ENCODE measurements at places on chromosomes 16 and 17.

- peak; percentile 87 for DNase-seq
Observed at GRCh38 chr16:88505405-88506082, 52.5 kb downstream of the ZFPM1 start.

DNA sequence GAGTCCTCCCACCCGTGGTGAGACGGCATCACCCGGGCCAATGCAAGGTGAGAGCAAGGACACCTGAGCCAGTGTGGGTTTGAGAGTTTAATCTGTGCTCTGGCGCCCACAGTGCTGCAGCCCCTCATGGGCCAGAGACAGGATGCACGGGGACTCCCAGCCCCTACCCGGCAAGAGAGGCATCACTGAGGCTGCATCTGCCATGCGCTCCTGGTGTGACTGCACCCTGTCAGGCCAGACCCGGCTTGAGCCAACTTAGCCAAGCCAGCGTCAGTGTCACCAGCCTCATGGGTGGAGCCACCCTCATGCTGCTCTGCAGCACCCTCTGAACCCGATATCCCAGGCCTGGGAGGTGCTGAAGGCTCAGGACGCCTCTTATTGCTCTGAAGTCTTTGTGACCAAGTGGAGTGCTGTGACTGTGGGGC, 1.3 kb upstream of the BRICD5 start:
- no peak for DNase-seq

- DNase-seq = no peak
Observed at GRCh38 chr17:72033334-72033733, 87.5 kb upstream of the SOX9 start.

DNA sequence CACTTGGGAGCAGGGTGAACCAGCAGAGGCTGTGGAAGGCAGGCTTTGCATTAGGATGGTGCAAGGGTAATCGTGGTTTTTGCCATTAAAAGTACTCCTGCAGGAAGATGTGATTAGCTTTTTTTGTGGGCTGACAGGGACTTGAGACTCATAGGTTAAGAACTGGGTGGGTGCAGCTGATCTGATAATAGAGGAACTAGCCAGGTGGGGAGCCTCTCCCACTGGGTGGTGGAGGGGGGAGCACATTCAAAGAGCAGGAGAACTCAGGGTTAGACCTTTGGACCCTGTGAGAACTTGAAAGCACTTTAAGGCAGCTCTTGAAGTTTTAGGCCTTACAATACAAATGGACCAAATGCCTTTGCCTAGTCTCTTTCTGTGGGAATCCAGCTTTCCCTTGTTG, 32.4 kb downstream of the CCL4 start:
- no peak for DNase-seq

DNA sequence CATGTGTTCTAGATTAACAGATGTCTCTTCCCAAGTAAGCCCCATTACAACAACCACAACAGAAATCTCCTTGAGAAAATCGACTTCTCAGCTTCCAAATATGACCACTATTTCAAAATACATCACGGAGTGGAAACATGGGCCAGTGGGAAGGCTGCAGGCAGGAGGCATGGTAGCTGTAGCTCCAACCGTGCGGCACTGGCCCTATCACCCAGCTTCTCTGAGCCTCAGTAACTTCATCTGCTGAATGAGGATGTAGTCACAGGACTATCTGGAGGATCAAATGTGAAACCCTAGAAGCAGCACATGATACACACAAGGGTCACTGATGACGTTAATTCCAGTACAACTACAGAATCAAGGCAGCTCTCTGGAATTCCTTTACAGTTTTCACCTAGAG, 112.2 kb downstream of the VPS53 start:
- no peak for DNase-seq

DNA sequence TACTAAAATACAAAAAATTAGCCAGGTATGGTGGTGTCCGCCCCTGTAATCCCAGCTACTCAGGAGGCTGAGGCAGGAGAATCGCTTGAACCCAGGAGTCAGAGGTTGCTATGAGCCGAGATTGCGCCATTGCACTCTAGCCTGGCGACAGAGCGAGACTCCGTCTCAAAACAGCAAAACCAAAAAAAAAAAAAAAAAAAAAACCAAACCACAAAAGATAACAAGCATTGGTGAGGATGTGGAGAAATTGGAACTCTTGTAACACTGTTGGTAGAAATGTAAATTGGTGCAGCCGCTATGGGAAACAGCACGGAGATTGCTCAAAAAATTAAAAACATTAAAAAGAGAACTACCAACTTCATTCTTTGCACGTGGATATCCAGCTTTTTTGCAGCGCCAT, 119.4 kb downstream of the OR1D5 start:
- no peak for DNase-seq

- no peak for DNase-seq
Observed at GRCh38 chr17:34709158-34709754, 129.9 kb downstream of the TMEM132E start.

DNA sequence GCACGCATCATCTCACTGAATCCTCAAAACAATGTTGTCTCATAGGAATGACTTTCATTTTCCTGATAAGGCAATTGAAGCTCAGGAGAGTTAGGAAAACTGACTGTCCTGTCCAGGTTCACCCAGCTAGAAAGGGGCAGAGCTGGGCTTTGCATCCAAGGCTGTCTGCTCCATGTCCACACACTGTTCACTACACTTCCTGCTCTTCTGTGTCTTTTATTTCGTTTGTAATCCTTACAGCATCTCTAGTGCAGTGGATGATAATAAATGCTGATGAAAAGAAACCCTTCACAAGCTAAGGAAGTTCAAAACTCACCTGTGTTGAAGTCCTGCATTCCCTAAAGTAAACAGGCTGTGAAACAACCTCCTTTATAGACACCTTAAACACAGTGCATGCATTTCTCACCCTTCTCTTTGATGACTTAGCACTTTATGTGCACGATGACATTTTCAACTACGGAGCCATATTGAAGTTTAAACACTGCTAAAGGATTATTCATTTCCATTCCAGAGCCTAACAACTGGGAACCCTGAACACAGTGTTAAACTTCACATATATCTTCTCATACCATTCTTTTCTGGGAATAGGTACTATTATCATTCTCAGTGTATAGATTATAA, 31.0 kb upstream of the GPR139 start:
- no peak for DNase-seq

- DNase-seq = no peak
Observed at GRCh38 chr17:49815761-49816281, 27.3 kb downstream of the KAT7 start.

DNA sequence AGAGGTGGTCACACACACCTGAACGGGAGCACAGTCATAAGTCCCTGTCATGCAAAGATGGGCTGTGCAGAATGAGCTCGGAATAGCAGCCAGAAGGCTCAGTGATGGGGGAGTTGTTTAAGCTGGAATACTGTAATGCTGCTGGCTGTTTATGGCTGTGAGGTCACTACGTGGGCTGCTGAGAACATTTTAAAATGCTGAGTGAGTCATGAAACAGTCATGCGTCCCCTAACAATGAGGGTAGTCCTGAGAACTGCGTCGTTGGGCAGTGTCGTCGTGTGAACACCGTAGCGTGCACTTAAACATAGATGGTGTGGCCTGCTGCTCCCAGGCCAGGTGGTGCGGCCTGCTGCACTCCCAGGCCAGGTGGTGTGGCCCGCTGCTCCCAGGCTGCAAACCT, 39.7 kb downstream of the TBCD start:
- DNase-seq = no peak

DNA sequence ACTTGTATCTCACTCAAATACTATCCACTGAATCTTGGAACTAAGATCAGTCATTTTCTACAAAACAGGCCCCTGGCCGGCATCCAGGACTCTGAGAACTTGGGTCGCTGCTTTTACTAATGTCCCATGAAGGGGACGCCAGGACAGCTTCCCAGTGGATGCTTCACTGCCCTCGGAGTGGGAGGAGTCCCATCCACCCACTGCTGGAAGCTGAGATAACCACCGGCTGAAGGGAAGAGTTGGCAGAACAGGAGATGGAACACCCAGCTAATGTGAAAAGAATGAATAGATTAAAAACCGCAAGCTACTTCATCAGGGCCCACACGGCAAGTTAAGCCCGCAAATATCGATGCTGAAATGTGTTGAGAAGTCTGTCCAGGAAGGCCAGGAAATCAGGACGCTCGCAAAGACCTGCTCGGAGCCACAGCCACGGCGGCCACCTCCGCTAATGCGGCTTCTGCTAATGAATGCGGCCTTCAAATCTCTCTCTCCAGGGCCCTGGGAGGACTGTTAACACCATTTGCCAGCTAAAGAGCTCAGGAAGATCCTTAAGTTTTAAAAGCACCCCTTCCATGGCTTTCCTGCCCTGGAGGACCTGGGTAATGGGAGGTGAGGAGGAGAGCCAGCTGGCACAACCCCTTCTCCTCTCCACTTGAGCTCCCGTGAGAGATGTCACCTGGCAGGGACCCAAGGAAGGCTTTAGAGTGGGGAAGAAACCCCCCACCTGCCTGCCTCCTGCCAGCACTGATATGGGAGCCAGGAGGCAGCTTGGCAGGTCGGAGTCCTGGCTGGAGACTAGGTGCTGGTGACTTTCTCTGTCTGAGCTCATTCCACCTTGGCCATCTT, 226.6 kb upstream of the RPL38 start:
- no peak for DNase-seq

GRCh38 chr16:79642652-79643051, 42.1 kb upstream of the MAF start:
- no peak for DNase-seq

- peak; percentile 49 for DNase-seq
Observed at GRCh38 chr17:42315402-42316156, 27.3 kb downstream of the STAT5A start.

GRCh38 chr17:57941384-57942370, 13.5 kb downstream of the CUEDC1 start:
- DNase-seq = no peak

DNA sequence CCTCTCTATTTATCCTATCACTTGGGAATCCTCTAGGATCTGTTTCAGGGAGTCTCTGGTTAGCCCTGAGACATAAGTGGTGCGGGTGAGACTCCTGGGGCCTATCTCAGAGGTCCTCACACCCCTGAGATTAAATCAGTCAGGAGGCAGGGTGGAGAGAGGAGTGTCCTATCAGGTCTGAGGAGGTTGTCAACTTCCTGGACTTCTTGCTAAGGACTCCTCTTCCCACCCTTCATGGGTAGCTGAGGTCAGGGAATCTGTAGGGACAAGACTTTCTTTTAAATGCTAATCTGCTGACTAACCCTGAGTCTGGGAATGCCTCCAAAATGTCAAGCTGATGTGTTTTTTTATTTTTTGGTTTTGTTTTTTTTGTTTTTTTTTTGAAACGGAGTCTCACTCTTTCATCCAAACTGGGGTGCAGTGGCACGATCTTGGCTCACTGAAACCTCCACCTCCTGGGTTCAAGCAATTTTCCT, 6.6 kb upstream of the ARMC5 start:
- no peak for DNase-seq

DNA sequence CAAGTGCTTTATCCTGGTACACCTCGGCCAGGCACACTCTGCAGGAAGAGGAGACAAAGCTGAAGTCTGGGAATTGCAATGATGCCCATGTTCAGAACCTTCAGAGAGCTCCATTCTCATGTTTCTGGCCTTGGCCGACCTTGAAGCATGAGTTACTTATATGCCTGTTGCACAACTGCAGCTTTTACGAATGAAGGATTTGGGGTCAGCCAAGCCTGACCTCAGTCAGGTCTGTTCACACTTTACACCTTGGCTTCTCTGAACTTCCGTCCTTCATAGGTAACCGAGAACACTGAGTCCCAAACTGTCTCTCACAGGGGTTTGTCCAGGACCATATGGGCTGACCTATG, 66.7 kb downstream of the GTF3C1 start:
- no peak for DNase-seq

DNA sequence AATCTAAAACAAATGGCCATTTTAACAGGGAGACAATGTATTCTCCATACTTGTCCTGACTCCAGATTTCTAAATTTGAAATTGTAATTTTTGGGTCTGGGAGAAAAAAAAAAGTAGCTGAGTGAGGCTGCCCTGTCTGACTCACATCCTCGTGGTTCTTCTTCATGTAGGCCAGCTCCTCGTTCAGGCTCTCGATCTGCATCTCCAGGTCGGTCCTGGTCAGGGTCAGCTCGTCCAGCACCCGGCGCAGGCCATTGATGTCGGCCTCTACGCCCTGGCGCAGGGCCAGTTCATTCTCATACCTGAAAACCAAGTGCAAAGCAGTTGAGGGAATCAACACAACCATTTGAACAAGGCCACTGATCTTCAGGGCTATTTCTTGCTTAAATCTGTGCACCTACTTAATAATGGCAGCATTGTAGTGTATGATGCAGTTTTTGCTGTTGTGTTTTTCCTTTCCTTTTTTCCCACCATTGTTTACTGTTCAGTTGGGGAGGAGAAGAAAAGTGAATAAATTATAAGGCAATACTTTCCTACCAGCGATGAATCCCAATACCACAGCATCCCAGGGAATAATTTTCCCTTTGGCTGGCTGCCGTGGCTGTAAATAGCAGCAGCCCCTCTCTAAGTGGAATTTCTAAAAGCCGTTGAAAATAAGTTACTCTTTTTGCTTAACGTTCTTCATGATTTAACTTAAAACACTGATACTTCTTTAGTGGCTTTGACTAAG, 2.2 kb downstream of the KRT12 start:
- no peak for DNase-seq

DNA sequence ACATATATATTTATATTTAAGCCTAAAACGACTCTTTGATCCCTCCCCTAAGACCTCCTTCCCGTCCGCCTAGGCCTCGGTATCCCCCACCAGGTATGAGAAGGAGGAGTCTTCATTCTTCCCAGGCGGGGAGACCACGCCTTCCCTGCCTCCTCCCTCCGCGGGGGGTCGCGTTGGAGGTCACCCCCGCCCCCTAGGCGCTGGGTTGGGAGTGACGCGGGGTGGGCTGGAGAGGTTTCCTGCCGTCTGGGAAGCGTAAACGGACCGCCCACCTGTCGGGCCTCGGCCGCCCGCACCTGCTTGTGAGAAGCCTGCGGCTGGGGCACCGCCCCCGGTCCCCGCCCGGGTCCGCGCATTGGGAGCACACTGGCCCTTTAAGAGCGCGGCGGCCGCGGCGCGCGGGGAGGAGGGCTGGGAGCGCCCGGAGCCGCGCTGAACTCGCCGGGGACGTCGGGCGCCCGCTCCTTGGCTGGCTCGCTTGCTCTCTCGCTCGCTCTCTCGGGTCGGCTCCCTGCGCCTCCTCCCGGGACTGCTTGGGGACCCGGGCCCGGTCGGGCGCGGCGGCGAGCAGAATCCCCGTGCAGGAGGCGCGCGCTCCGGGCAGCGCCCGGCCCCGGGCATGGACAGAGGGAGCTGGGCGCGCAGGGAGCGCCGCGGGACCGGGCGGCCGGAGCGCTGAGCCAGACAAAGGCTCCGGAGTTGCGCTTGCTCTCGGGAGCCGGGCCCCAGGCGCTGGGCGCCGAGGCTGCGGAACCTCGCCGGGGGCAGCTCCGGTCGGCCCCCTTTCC, at the start of gene MMP15:
Gene MMP15 (plus strand): TSS at position 404 of the 788 bp plus-strand sequence. CDS start 597 bp downstream, outside the sequence.
- DNase-seq = peak; percentile 38

DNA sequence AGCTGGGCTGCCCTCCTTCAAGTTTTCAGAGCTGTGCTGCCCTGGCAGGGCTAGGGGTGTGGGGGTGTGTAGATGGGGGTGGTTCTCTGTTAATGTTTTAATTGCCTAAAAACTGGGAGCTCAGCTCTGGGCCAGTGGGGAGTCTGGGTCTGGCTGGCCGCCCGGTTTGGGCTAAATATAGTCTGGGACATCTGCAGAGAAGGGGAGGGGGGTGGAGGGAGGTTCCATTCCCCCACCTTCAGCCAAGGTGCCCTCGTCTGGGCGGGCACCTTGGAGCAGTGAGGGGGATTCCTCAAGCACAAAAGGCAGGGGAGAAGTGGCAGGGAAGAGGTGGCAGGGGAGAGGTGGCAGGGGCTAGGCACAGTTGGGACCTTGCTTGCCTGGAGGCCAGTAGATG, 13.0 kb downstream of the RARA start:
- DNase-seq = no peak

All from naive thymus-derived CD8-positive, alpha-beta T cell (primary cell).